ENCODE measurements at places on chromosomes 3 and 15.
A peak's percentile ranks its signal among the peaks of the same experiment; 100 is the strongest.

DNA sequence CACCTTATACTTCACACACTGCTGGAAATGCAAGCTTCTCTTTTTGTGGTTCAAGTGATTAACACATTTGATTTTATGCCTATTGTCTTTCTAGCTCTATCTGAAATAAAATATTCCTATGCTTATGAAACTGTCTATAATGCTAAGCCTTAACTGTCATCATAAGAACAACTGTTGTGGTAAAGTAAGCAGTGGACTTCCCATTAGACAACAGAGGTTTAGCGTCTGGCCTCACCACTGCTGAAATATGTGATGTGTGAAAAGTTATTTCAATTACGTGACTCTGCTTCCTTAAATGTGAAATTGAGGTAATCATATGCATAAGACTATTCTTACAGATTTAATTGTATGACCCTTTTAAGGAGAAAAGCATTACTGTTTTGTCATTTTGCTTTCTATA is 140.2 kb upstream of the LYSMD4 start:
- no peak for DNase-seq

GRCh38 chr3:82715091-82715856 is 953.8 kb upstream of the GBE1 start:
- no peak for DNase-seq

- DNase-seq = no peak
Observed at GRCh38 chr3:31917303-31918005, 63.6 kb downstream of the OSBPL10 start.

- peak; percentile 89 for DNase-seq
Observed at GRCh38 chr15:99424978-99425656, 140.7 kb upstream of the MEF2A start.

- peak; percentile 75 for DNase-seq
Observed at GRCh38 chr15:71651750-71652186, 158.6 kb upstream of the NR2E3 start.

DNA sequence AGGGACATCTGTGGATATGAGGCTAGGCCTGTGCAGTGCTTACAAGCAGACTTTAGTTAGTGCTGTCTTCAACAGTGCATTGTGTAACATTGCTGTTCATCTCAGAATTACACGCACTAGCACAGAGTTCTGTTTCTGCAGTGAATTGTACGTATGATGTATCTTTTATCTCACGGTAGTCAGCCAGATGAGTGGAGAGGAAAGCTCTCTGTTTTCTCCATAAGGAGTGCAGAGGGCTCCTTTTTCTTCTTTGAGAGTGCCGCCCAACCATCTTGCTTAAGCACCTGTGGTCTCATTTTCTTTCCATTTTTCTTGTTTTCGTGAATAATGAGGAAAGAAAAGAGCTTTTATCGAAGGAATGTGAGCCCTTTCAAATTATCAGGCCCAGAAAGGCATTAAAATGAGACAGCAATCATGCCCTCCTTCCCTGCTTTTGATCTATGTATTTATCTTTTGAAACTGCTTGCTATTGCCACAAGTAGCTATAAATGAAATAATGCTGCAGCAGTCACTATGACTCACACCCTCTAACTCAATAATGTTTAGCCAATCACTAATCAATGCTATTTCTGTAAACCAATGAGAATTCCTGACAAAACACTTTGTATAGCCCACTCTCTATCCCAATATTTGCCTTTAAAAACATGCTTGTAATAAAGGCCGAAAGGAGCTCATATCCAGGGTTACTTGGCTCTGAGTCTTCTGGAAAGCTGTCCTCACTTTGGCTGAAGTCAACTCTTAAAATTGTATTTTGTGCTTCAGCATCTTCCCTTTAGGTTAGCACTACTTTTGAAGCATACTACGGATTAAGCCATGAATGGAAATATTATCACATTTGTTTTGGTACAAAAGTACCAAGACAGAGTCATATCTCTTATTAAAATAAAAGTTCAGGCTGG is 226.0 kb upstream of the P2RY1 start:
- DNase-seq = no peak

DNA sequence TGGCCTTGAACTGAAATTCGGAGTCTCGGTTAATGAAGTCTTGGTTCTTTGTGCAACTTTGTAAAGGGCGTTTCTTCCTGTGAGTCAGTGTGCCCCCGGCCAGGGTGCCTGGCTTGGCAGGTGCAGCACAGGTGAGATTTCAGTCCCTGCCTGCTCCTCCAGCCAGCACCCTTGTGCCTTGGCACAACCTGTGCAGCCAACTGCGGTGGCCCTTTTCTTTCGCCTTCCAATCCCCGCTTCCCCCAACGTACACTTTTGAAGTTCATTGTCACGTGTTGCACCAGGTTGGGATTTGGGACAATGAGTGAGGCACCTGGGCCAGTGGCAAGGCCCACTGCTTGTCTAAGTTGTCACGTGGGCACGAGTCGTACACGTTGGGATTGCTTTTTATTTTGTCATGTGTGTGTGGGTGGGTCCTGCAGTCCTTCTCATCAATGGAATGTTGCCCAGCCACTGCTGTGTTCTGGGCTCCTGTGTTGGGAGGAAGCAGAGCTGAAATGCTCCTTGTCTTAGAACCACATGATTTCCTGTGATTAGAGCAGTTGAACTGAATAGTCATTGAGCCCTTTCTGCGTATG is 242.9 kb upstream of the BHLHE40 start:
- peak; percentile 91 for DNase-seq

DNA sequence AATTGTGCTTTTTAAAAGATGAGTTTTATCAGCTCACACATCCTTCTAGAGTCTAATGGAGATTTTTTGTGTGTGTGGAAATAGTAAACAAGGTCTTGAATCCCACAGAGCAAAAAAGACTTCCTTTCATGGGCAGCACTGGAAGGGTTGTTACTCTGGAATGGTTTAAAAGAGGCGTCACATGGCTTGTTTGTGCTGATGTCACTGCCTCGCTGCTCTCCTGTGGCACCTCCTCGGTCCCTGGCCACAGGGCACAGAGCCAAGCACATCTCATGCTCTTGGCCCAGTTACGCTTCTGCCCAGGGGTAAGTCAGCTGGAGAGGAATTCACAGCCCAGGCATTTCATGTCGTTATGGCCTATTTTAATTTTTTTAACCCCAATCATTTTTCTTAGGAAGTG is 53.2 kb downstream of the PGPEP1L start:
- DNase-seq = no peak

DNA sequence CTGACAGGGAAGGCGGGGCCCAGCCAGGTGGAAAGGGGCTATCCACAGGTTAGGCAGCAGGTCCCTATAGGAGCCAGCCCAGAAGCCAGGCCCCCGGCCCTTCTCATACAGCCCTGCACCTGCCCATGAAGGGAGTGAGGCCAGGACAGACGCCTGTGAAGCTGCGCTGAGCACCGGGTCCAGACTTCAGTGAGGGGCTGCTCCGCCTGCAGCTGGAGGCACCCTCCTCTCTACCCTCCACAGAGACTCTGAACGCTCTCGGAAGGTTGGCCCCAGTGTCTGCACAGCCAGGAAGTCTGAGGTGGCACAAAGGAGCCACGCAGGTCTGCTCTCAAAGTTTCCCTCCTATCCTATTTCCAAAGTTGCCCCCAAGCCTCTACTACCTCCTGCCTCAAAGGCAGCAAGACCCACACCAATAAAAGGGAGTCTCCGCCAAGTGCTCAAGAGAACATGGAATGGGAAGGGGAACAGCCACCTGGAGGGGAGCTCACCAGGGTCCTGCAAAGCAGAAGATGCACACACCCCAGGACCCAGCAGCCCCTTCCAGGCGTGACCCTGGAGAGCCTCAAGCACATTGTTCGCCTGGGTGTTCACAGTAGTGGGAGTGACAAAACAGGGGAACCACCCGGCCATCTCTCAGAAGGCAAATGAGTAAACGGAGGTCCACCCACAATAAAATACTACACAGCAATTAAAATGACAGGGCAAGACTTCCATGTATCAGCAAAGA is 19.5 kb downstream of the XXYLT1 start:
- DNase-seq = no peak

- DNase-seq = peak; percentile 36
Observed at GRCh38 chr3:71031181-71031580, 552.3 kb downstream of the FOXP1 start.

GRCh38 chr3:42440924-42441323 is 30.5 kb upstream of the LYZL4 start:
- DNase-seq = no peak

DNA sequence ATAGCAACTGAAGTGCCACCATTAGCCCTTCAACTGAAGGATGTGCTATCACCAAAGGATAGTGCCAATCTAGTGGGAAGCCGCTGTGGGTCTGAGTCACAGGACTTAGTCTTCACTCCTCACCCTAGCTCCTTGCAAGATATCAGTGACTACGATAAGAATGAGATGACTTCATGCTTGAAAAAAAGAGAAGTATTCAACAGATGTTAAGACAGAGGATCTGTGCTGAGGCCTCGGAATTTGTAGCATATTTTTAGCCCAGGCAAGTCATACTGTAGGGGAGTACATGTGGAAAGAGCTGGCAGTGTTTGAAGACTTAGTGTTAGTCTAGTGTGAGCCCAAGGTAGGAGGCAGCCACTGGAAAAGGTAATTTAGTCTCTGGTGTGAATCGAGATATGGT is 270.7 kb upstream of the LRTM1 start:
- no peak for DNase-seq

DNA sequence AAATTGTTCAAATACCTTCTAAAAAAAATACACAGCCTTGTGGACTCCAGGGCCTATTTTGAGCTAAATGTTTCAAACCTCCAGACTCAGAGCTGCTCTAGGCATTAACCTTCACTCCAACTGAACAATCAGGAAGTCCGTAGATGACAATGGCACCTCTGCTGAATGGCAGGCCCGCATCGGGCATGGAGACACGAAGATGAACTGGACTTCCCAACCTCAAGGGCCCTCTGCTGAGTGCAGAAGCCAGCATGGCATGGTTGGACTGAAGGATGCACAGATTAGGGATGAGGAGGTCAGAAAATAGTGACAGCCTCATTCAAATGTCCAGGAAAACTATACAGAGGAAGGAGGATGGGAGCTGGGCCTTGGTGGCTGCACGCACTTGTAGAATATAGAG is 2.2 kb downstream of the FAM174B start:
- DNase-seq = no peak

- peak; percentile 18 for DNase-seq
Observed at GRCh38 chr3:40237889-40238571, 71.5 kb upstream of the EIF1B start.

GRCh38 chr3:63933459-63933858 is 21.3 kb upstream of the SCAANT1 start:
- no peak for DNase-seq

DNA sequence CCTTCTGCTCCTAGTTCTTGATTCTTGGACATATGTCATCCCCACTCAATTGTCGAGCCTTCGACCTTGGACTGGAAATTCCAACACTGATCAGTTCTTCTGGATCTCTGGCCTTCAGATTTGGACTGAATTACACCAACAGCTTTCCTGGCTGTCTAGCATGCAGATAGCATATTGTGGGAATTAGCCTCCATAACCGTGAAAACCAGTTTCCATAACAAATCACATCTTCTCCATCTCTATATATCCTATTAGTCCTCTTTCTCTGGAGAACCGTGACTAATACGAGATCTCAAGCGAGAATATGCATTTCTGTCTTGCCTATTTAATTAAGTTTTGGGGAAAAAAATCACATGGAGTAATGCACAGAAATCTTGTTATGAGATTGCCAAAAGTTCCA is 8.8 kb upstream of the BCHE start:
- DNase-seq = no peak

GRCh38 chr3:56308471-56308870 is 159.8 kb downstream of the ERC2 start:
- DNase-seq = no peak

DNA sequence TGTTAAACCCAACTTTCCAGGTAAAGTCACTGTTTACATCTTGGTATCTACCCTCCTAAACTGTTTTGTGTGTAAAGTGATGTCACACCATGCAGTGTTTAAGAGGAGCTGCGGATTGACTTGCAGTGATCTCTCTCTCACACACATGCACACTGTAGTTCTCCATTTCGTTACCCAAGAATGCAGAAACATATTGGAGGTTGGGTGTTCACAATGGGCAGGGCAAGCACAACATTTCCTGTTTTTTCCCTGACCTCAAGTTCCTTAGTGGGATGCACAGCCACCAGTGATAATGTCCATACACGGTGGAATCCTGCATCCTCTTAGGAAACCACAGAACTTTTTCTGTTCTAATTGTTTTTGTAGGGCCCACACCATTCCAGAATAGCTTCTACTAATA is 85.3 kb upstream of the CFAP20DC start:
- DNase-seq = no peak

- DNase-seq = peak; percentile 30
Observed at GRCh38 chr3:20185331-20185678, 701 bp downstream of the SGO1 start.

- no peak for DNase-seq
Observed at GRCh38 chr15:64566629-64567427, 106.5 kb downstream of the ZNF609 start.

GRCh38 chr3:184362668-184363546 is 1.4 kb downstream of the POLR2H start:
- peak; percentile 99 for DNase-seq

DNA sequence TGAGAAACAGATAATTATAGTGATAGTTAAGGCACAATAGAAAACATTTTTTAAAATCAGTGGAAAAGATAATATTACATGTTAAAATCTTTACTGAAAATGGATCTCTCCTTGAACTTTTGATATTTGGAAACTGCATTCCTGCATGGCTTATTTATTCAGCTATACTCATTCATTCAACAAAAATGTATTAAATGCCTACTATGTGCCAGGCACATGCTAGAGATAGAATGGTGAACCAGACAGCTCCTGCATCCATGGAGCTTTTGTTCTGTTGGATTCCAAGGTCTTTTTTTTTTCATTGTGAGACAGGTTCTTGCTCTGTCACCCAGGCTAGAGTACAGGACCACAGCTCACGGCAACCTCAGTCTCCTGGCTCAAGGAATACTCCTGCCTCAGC is 4.5 kb downstream of the PXK start:
- DNase-seq = no peak

DNA sequence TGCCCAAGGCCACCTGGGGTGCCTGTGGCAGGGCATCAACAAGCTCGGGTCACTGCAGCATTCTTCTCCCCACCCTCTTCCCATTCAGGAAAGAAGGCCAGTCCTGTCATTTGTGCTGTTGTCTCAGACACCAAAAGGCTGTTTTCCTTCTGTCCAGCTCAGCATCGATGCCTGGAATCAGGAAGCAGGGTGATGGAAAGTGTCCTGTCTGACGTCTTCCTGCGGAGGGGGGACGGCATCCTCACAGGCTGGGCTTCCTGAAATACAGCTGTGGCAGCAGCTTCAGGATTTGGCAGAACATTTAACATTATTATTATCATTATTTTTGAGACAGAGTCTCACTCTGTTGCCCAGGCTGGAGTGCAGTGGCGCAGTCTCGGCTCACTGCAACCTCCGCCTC is 33.0 kb upstream of the ANKDD1A start:
- DNase-seq = no peak

- peak; percentile 55 for DNase-seq
Observed at GRCh38 chr3:154095832-154096421, 25.3 kb upstream of the ARHGEF26 start.
